ENCODE measurements at places on chromosomes 1 and 21. TPM values are rescaled to one million over a fixed set of nuclear protein-coding genes. Genes with fewer than 3 reads are reported as not detected.

Gene CIART
- polyA plus RNA-seq = 8.0 TPM

GRCh38 chr1:110150330-110151174 lies at the start of gene SLC6A17:
TSS of gene SLC6A17 (plus strand) at chr1:110150494. CDS start at chr1:110166930, 16,436 bp downstream.
- no peak for DNase-seq

DNA sequence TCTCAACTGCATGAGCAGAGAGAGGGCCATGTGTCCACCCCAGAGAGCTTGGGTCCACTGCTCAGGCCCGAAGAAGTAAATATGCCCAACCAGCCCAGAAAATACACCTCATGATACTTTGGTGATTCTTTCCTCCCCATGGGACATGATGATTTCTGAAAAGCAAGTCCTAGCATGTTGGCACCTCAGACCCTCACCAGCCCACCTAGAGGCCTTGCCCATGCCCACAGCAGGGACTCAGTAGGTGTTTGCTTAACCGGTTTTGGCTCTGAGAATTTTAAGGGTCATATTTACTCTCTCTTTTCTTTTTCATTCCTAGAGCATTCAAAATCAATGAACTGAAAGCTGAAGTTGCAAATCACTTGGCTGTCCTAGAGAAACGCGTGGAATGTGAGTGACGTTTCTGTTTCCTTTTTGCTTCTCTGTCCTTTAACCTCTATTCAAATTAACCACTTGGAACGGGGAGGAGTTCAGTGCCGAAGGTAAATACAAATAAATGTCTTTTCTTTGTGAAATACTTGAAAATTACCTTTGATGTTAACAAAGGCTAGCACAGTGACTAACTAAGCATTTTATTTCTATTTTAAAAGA lies 79.7 kb downstream of the PDE9A start:
- DNase-seq = no peak

DNA sequence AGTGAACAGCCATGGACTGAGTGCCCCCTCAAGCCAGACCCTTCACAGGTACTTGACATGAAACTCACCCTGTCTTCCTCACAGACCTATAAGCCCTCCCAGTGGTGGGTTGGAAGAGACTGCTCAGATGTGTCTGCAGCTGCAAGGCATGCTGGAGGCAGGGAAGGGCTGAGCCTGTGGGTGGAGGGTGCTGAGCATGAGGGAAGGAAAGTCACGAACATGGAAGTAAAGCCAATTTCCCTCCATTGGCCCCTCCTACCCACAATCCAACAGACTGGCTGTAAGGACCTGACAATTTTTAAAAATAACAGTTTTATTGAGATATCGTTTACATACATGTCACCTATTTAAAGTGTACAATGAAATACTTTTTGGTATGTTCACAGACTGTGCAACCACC lies 44.1 kb downstream of the RCSD1 start:
- no peak for DNase-seq
